Activated T-helper 2 cell treated with anti-CD3 and anti-CD28 coated beads, Interferon-gamma antibody, Interleukin-2, Interleukin-4, amounts not matched to agents 10 μg/mL and 5 μg/mL and 100 μg/mL, durations not matched to agents 14 hours and 24 hours and 36 hours (primary cell): ENCODE measurements at places on chromosomes 6 and 20. TPM values are rescaled to one million over a fixed set of nuclear protein-coding genes. Genes with fewer than 3 reads are reported as not detected.

- peak; percentile 67 for DNase-seq
- peak overlapping the region; percentile 91 for H3K27ac ChIP-seq
- peaks cover 32% of the 10 kb centered on the region for H3K36me3 ChIP-seq
- H3K4me3 ChIP-seq, result peak overlapping the region; percentile 92
Measured at GRCh38 chr20:33685328-33686099, 671 bp downstream of the E2F1 start.

DNA sequence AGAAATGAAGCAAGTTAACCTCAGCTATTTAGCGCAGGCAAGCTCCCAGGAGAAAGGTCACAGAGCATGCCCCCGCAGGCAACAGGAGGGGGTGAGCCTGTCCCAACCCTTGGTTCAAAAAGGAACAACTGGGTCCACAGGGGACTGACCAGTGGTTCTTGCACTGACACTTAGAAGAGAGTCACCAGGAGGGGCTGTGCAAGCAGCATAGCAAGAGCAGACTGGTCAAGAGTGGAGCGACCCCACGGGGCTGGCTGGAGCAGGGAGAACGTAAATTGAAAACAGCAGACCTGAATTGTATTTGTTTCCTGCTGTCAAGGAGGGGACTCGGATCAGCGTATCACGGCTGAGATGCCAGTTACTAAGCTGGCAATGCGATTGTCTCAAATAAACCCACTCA is 32.8 kb downstream of the GABRR1 start:
- no peak overlapping the region for H3K27ac ChIP-seq
- H3K4me1 ChIP-seq, result no peaks in the 10 kb centered on the region
- DNase-seq, result no peak
- peaks cover 3% of the 10 kb centered on the region for H3K27me3 ChIP-seq
- H3K4me3 ChIP-seq, result no peak overlapping the region

DNA sequence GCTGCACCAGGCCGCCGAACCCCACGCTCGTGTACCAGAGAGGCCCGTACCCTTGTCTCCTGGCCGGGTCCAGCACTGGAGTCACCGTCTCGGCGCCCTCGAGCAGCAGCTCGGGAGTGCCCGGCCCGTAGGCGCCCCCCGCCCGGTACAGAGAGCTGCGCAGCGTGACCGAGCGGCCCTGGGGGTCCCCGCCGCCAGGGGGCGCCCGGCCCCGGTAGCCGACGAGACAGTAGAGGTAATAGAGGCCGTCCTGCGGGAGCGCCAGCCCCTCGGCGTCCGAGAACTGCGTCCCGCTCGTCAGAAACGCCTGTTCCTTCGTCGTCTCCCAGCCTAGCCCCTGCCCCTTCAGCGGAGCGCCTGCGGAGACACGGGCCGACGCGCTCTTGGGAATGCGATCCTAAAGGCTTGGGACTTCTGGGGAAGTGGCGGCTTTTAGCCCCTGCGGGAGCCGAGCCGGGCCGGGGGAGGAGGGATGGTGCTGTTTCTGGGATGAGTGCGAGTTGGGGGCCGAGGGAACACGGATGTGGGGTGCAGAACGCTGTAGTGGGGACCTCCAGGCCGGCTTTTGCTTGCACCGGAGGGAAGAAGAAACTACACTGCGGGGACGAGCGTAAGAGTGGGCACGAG is 1.3 kb downstream of the LTB start:
- DNase-seq, result peak; percentile 80
- peak overlapping the region; percentile 89 for H3K27ac ChIP-seq
- H3K4me3 ChIP-seq, result peak overlapping the region; percentile 97
- peaks cover 57% of the 10 kb centered on the region for H3K4me1 ChIP-seq

Gene IMPG1
- total RNA-seq, result not detected in 2 replicates

Gene C20orf96
- total RNA-seq, result 7.6 and 9.5 TPM in 2 replicates
